Prostate gland (tissue), 2 donors: ENCODE measurements at places on chromosomes 13 and 19.
A peak's percentile ranks its signal among the peaks of the same experiment; 100 is the strongest.

- DNase-seq, result no peak
Measured at GRCh38 chr13:93360021-93360420, 133.4 kb downstream of the GPC6 start.

DNA sequence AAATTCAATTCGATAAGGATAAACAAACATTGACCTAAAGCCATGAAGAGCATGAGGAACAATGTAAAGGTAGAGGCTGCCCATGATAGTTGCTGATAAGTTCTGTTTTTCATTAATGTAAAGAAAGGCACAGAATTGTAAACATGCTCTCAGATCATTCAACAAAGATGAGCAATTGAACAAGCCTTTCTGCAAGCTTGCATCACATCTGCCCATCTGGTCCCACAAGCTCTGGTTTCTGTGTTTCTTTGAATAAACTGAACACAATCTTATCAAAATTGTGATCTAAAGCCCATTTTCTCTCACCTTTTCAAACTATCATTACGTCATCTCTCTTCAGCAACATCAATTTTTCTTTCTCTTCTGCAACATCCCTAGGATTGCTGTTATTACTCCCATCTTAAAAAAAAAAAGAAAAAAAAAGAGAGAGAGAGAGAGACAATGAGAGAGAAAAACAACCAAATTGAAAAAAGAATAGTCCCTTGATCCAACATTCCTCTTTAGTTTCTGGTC lies 487.2 kb upstream of the GPC6 start:
- no peak for DNase-seq

DNA sequence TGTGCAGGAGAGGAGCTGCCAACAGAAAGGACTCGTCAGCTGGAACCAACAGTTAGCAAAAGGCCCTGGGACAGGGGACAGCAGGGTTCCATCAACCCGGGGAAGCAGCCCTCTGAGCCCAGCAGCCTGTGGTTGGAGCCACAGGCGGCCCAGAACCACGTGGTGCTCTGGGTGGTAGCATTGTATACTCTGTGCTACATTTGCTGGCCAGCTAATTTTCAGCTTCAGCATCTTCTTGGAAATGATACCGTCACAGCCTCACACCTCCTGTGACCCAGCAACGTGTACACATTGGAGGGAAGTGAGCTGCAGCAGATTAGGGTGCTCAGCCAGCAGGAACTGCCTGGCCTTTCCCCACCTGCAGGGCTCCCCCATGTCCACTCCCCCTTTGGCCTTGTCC lies 13.1 kb upstream of the MTIF3 start:
- DNase-seq, result no peak

- DNase-seq, result no peak
Measured at GRCh38 chr13:99067159-99067985, 89.5 kb upstream of the DOCK9 start.

- no peak for DNase-seq
Measured at GRCh38 chr13:105598529-105598928, 936.9 kb downstream of the EFNB2 start.

- DNase-seq, result no peak
Measured at GRCh38 chr13:79314652-79315051, 91.4 kb downstream of the RBM26 start.

GRCh38 chr19:38386971-38387549 lies 774 bp downstream of the GGN start:
- DNase-seq, result no peak

DNA sequence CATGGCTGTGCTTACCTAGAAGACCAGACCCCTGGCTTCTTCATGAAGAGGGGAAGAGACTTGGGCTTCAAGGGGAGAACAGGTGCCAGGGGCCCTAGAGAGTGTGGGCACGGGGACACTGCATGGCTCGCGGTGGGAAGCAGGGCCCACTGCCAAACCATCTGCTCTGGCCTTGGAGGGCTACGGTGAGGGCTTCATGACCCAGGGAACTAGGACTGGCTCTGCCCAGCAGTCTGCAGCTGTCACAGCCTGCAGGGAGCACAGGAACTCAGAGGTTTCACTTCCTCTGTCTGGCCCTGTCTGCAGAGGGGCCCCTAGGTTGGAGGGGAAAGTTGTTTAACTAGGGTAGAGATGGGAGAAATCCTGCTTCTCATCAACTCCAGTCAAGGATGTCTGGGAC lies 4.3 kb downstream of the ERCC1 start:
- DNase-seq, result no peak

GRCh38 chr13:102295316-102296048 lies 106.4 kb downstream of the FGF14 start:
- DNase-seq, result no peak

- no peak for DNase-seq
Measured at GRCh38 chr13:75416327-75417011, 65.5 kb downstream of the TBC1D4 start.

DNA sequence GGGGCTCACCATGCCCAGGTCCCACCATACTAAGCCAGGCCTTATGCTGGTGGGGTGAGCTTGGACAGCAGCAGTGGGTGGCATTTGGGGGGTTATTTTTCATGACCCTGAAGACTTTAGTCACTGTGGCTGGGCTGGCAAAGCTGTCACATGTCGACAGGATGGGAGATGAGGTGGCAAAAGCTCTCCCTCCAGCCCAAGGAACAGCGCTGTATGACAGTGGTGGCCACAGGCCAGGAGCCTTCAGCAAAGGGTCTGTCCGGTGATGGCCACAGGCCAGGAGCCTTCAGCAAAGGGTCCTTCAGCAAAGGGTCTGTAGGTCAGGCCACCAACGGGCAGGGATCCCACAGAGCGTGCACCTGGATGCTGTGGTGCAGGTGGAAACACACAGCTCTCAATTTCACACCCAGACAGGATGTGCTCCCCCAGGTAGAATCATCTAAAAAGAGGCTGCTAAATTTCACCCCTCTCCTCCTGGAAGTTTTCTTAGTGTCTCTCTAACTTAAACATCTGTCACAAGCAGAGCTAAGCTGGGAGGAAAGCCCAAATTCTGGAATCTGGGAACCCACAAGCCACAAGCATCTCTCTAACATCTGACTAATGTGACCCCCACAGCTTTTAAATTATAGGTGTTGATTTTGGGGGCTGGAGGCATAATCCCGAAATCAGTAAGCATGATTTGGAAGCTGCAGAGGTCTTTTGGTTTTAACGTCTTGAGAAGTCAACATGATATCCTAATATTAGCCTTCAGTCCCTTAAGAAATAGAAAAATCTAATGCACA lies 23.0 kb downstream of the COL4A1 start:
- no peak for DNase-seq

DNA sequence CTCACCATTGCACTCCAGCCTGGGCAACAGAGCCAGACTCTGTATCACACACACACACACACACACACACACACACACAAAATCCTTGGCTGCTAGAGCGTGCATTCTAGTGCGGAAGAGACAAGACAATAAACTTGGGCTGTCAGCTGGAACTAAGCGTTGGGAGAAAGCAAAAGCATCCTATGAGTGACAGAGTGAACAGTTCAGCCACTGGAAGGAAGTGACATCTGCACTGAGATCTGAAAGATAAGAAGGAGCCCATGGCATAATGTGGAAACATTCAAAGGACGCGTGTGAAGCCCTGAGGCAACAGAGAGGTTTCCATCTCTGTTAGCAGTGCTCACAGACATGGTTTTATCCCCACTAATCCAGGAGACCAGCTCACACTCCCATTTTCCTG lies 3.5 kb upstream of the SLC1A5 start:
- DNase-seq, result no peak

- no peak for DNase-seq
Measured at GRCh38 chr19:15283141-15283883, 49.0 kb downstream of the BRD4 start.

GRCh38 chr19:38321646-38322196 lies 2.1 kb downstream of the KCNK6 start:
- no peak for DNase-seq

DNA sequence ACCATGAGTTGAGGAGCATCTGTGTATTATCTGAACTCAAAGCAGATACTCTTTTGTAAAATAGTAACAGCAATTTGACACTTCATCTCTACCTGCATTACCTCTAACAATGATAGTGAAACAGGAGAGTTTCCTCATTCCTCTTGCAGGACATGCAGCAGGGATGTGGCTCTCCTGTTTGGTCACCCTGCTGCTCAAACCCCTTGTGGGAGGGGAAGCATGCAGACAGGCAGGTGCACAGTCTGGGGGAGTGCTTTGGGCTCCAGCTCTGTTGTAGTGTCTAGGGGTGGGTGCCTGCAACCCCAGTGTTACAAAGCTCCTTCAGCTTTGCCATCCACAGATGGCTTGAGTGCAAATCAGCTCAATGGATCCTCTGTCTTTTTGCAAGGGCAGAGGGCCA lies 827.6 kb downstream of the DACH1 start:
- DNase-seq, result no peak

GRCh38 chr19:13017306-13018034 lies 22.2 kb downstream of the NFIX start:
- DNase-seq, result no peak

GRCh38 chr13:112972867-112973576 lies 4.0 kb downstream of the MCF2L start:
- no peak for DNase-seq

DNA sequence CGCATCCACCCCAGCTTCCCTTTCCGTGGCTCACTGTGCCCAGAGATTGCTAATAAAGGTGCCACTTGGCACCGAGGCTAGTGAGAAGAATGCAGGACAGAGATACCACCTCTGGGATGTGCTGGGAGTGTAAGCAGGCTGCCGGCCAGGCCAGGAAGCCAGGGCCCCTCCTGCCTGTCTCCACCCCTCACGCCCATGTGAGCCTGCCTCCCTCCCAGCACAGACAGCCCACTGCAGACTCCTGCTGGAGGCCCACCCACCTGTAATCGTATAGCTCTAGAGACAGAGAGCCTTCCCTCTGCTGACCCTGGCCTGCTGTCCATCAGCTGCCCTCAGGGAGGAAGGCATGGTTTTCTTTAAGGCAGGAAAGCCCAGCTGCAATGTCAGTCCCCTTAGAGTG lies 13.9 kb downstream of the VSTM2B start:
- no peak for DNase-seq

- DNase-seq, result no peak
Measured at GRCh38 chr19:43731846-43732245, 16.0 kb downstream of the IRGC start.

DNA sequence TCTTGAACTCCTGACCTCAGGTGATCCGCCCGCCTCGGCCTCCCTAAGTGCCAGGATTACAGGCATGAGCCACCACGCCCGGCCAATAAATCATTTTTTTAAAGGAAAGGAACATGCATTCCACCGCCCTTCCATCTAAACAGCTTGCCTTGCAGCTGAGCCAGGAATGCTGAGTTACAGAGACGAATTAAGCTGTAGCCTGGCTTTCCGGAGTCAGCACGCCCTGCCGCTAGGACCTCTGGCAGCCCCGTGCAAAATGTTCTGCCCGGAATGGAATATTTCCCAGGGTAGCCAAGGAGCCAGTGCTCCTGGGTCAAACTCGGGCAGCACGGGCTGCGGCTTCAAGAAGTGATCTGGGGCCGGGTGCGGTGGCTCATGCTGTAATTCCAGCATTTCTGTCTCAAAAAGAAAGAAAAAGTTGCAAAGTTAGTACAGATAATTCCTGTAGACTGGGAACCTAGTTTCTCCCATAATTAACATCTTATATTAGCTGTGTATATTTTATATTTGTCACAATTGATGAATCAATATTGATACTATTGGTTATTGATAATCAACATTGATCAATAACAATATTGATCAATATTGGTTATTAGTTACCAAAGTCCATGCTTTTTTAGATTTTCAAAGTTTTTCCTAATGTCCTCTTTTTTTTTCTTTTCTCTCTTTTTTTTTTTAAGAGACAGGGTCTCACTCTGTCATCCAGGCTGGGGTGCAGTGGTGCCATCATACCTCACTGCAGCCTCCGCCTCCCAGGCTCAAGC lies 19.2 kb downstream of the ATCAY start:
- DNase-seq, result no peak

GRCh38 chr19:47310819-47311218 lies 1.2 kb downstream of the C5AR1 start:
- DNase-seq, result no peak

DNA sequence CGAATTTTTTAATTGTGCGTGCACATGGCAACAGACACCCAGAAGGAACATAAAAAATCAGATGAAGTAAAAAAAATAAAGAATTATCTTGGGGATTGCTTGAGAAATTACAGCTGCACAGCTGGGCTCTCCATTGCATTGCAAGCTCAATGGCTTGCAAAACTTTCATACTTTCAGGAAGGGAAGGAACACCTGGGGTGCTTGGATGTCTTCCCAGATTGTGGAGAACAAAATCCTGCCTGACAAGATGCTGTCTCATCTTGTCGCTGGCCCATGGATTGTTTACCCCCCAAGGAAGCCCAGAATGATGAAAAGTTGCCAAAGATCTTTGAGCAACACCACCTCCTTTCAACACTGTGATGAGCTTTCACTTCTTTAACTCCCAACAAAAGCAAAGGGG lies 11.0 kb upstream of the CASP14 start:
- DNase-seq, result peak; percentile 81

DNA sequence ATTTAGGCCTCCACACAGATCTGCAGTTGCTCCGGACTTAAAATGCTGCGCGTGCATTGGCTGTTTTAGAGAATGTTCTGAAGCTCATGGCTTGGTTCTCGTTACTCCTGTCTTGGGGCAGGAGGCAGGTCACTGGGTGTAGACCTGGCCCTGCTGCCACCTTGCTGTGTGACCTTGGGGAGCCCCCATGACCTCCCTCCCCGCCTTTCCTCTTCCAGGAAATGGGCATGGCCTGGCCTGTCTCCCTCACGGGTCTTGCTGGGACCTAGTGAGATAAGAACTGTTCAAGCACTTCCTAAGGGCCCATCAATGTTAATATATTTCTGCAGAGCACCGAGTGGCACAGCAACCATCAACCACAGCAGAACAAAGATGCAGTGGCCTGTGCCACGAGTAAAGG lies 49.4 kb downstream of the KLF2 start:
- no peak for DNase-seq

DNA sequence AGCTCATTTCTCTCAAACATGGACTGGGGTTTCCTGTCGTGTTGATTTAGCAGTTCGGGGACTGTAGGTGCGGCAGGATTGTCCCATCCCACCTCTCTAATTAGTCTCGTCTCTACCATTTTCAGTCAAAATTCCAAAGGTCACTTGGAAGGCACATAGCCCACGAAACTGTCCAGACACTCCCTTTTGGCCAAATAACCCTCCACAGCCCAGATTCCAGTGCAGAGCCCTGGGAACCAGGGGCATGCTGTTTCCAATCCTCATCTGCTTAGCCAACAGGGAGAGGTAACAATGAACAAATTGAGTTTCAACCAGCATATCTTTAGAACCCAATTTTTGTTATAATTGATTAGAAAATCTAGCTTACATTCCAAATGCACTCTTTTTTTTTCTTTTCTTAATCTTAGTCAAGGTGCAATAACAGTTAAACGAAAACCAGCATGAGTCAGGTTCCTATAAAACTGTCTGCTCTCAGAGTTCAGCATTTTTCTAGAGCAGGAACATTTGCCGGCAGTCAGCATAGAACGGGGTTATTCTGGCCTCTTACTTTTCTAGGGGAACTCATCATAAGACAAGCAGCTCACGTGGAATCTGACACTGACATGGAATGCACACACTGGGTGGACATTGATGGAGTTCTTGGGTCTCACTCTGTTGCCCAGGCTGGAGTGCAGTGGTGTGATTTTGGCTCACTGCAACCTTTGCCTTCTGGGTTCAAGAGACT lies 14.4 kb upstream of the CEBPA start:
- DNase-seq, result no peak
